ENCODE measurements at places on chromosomes 2 and 18. TPM values are rescaled to one million over a fixed set of nuclear protein-coding genes. Genes with fewer than 3 reads are reported as not detected.

Gene ARID5A
- 11.0 TPM for total RNA-seq

Gene COL4A4
- 2.7 TPM for total RNA-seq

Gene TMEM37
- not detected for total RNA-seq

Gene TRIM54
- 0.33 TPM for total RNA-seq

Gene STAT4
- 0.55 TPM for total RNA-seq

Gene RND3
- 1,131 TPM for total RNA-seq

Data from uterine smooth muscle cell (primary cell).